ENCODE measurements at places on chromosomes 16 and 17.

DNA sequence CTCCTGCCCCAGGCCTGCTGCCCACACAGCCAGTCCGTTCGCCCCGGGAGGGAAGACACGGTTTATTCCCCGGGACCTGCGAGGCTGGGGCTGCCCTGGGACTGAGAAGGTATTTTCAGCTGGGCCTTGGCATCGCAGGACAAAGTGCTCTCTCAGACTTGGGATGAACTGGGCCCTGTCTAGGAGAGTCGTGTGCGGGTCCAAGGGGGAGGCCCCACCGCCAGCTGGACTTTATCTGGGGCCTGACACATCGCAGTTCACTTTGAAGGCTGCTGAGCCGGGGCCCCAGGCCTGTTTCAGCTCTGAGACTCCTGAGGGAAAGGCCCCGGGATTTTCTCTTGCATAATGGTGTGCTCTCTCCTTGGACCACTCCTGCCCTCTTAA lies 6.8 kb downstream of the CRISPLD2 start:
- no peak for DNase-seq

- DNase-seq, result no peak
These were observed 144.8 kb downstream of the GSG1L start for GRCh38 chr16:27918755-27919154.

GRCh38 chr17:64648234-64648633 lies 13.9 kb downstream of the SMURF2 start:
- no peak for DNase-seq

DNA sequence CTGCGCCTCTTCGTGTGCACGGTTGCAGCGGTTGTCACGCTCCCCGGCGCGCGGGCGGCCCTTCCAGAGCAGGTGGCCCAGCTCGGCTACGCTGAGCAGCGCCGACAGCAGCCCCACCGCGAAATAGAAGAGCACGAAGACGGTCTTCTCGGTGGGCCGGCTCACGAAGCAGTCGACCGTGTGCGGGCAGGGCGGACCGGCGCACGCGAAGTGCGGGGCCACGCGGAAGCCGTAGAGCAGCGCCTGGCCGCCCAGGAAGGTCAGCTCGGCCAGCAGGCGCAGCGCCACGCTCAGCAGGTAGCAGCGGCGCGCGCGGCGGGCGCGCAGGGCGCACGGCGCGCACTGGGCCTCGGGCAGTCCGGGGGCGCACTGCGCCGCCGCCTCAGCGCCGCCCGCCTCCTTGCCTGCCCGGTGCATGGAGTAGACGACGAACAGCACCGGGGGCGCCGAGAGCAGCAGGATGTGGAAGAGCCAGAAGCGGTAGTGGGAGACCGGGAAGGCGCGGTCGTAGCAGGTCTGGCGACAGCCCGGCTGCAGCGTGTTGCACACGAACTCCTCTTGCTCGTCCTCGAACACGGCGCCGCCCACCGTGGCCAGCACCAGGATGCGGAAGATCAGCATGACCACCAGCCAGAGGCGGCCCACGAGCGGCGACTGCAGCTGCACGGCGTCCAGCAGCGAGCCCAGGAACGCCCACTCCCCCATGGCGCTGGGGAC lies 1.3 kb downstream of the GJD3 start:
- no peak for DNase-seq

GRCh38 chr17:50308666-50309065 lies 34.4 kb downstream of the TMEM92 start:
- no peak for DNase-seq

Measured in natural killer cell treated with Interleukin-12 subunit alpha and Interleukin-12 subunit beta and Interleukin-15 and Interleukin-18, amount 100 ng/mL, for 72 hours (primary cell).